ENCODE measurements at places on chromosomes 5 and 9.

DNA sequence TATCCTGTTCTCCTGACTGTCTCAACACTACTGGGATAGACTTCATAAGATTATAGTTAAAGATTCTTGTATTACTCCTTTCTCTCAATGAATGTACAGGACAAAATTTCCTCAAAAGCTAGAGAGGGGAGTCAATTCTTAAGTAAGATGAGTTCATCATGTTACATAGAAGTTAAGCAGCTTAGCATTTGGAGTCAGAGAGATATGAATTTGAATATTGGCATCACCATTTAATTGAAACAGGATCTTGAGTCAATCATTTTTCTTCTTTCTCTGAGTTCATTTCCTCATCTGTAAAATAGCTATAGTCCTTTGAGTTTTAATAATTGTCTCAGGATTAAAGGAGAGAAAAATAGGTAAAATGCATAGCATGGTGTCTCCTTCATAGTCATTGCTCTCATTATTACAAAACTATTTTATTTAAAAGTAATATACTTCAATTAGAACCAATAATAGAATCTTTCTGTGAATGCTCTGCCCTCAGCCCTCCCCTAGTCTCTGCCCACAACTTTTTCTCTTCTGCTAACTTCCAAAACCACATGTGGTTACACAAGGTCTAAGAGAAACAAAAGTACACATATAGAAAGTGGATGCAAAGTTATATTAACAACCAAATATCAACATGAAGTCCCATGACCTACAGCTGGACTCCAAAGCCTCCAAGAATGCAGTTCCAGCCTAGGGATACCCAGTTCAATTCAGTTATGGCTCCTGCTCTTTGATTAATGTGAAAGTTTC lies 265.6 kb downstream of the TLE1 start:
- ATAC-seq: no peak

DNA sequence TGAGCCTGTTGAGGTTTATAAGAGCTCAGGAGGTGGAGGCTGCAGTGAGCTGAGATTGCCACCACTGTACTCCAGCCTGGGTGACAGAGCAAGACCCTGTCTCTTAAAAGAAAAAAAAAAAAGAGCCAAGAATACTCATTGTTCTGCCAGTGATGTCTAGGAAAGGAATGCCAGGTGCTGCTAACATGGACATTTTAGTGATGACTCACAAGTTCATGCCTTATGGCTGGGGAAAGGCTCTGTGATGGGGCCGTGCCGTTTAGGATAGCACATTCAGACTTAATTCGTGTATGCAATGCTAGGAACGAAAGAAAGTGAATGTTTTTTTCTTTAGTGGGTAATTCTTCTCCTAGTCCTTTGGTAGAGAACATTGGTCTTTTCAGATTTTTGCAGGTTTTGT lies 134.2 kb downstream of the ARHGAP26 start:
- peak; percentile 64 for ATAC-seq

- ATAC-seq: no peak
Measured at GRCh38 chr9:23812673-23813072, 13.4 kb downstream of the ELAVL2 start.

GRCh38 chr9:84875193-84875592 lies 205.7 kb downstream of the NTRK2 start:
- ATAC-seq: no peak

DNA sequence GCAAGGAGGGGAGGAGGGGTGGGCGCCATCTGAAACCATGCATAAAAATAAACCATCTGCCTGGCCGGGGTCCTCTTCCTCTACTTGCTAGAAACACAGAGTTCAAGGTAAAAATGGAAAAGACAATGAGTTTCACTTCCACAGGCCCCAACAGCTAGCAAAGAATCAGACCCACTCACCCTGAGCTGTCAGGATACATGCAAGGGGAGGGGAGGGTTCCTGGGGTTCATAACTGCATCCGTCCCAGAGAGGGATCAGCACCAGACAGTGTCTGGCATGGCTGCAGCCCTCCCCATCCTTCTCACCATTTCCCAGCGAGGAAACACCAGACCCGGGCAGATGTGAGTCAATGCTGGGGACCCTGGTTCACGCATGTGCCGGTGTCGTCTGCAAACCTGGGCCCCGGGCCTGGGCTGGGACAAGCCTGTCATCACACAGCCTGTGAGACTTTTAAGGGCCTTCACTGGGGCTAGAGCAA lies 55.4 kb downstream of the SEMA4D start:
- ATAC-seq: no peak

DNA sequence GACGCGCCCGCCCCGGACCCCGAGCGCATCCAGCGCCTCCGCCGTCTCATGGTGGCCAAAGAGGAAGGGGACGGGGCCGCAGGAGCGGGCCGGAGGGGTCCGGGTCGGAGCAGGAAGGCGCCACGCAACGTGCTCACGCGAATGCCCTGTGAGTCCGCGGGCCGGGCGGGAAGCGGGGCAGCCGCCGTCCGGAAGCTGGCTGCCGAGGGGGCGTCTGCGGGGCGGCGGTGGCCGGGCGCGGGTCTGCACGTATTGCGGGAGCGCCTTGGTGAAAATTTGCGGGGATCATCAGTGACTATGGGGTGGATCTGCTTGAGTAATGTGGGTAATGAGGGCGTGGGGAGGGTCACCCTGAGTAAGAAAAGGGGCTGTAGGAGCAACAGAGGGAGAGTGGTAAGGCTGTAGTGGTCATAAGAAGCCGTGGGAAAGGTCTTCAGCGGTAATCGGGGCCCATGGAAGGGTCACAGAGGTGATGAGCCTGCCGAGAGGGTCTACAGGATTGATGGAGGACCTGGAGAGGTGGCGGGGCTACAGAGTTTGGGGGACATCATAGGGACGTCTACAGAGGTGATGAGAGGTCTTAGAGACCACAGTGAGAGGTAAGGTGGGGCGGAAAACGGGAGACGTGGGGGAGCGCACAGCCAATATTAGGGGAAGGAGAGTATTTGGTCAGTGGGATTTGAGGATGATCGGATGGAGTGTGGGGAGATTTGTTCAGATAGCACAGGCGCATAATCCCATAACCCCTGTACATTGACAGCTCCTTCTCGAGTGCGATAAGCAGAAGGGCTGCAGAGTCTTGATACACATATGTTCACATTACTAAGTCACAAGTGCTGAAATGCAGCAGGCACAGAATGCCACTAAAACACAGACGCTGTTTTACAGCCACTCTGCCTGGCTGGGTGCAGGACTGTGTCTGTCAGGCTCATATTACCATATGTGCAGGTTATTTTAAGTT lies 819 bp downstream of the LSM11 start:
- ATAC-seq: peak; percentile 11

GRCh38 chr5:61234019-61234418 lies 71.8 kb upstream of the SMIM15 start:
- no peak for ATAC-seq

DNA sequence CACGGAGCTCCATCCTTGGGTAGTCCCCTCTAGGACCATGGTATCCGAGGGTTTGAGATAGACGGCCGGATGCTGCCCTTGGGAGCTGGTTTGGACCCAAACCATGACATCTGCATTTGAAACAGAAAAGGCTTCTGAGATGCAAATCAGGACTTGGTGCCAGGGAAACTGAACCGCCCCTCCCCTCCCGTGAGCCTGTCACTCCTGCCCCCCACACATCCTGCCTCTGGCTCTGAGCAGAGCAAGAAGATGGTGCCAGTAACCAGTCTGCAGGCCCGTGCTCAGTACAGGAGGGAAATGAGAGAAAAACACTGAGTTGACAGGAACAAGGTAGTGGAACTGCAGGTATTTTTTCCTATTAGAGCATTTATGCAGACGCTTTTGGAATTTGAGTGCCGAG lies 18.6 kb downstream of the ARPC5L start:
- ATAC-seq: no peak

DNA sequence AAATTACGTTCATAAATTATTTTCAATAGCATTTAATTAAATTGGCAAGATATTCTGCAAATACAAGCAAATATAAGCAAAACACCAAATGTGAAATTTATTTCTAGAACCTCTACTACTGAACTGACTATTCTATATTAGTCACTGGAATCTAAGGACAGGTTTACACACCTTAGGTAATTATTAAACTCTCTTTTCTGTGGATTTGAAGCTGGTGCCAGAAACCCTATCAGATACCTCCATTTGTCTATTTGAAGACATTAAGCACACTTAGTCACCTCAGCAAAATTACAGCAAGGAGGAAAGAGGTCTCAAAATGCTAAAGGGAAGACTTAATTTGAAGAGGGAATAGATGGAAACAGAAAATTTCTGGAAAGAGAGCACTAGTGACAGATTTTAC lies 83.4 kb downstream of the CPLANE1 start:
- no peak for ATAC-seq

DNA sequence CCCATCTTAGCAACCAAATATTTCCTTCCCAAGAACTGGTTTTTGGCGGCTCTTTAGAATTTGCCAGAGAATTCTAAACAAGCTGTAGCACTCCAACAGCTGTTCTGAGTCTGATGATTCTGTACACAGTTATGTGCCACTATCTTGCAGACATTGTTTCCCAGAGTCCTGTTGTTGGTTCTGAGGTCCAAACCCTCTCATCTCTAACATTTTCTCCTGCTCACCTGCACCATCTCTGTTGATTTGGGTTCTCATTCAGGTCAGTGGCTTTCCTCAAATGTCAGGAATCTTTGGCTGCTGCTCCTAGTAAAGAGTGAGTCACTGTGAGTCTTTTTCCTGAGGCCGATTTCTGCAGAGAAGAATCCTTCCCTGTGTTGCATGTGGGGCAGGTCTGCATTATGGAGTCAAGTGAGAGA lies 50.0 kb downstream of the CAMSAP1 start:
- no peak for ATAC-seq

GRCh38 chr9:137188086-137188489 lies 272 bp downstream of the ANAPC2 start:
- ATAC-seq: no peak

DNA sequence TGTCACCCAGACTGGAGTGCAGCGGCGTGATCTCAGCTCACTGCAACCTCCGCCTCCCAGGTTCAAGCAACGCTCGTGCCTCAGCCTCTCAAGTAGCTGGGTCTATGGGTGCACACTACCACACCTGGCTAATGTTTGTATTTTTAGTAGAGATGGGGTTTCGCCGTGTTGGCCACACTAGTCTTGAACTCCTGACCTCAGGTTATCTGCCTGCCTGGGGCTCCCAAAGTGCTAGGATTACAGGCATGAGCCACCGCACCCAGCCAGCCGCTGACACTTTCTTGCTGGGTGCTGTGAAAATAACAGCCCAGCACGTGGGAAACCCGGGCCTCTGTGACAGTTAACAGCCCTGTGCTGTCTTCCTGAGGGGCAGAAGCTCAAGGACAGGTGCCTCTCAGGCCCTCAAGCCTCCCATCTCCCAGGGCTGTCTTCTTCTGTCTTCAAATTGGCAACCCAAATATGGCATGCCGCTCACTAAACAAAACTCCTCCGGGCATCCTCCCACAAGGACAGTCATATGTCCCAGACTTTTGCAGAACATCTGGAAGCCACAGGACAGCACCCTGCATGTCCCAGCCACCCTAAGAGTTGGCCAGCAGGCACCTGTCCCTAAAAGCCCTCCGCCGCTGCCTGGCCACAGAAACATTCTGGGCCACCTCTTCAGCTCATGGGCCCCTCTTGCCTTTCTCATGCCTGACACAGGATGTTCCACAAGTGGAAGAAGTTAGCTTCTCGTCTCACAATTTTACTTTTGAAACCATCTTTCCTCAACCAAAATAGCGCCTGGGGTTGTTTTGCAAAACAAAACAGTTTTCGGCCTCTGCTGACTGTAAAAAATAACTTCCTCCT lies 233.6 kb downstream of the SYK start:
- no peak for ATAC-seq

DNA sequence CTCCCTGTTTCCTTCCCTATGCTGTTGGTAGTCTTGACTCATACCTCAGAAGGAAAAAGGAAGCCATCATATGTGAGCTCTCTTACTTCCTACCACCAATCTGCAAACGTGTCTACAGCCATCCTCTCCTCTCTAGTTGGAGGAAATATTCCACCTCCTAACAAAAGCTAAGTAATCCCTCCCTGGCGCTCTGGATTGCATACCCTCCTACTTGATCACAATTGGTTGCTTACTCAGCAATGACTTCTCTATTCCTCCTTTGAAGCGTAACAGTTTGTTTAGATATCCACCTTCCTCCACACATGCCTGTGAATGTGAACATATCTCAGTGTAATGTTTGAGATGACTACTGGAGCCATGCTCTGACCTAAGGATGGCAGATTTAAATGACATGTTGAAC lies 18.2 kb downstream of the RUSC2 start:
- ATAC-seq: peak; percentile 76

DNA sequence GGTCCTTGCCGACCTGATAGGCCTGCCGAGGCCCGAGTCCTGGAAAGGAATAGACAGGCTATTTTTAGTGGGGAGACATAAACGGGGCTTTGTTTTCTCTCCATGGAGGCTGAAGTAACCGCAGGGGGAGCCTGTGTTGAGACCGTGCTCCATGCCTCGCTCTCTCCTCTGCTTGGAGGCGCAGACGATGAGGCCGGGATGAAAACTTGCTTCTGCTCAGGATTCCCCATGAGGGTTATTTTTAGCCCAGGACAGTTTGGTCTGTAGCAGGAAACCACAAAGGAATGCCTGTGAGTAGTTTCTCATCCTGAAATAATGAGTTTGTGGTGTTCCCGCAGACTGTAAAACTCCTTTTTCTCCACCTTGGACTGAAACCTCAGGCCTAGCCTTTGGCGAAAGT lies 81.9 kb upstream of the RARS1 start:
- ATAC-seq: no peak

- no peak for ATAC-seq
Measured at GRCh38 chr5:1186351-1187233, 14.8 kb upstream of the SLC6A19 start.

- no peak for ATAC-seq
Measured at GRCh38 chr9:74293479-74293878, 203.7 kb upstream of the RORB start.

All from esophagus mucosa (tissue), 1 donor.